Stimulated activated CD4-positive, alpha-beta T cell treated with anti-CD3 and anti-CD28 coated beads, Interleukin-1b, Interleukin-23, amount 100 ng/mL, for 48 hours (primary cell): ENCODE measurements at places on chromosomes 1 and 21.

- no peak for DNase-seq
Observed at GRCh38 chr1:175525222-175525621, 218.2 kb downstream of the TNR start.

GRCh38 chr1:9311029-9311428 is 18.3 kb downstream of the SPSB1 start:
- DNase-seq: no peak

GRCh38 chr1:158203693-158204457 is 23.2 kb downstream of the CD1D start:
- DNase-seq: no peak

DNA sequence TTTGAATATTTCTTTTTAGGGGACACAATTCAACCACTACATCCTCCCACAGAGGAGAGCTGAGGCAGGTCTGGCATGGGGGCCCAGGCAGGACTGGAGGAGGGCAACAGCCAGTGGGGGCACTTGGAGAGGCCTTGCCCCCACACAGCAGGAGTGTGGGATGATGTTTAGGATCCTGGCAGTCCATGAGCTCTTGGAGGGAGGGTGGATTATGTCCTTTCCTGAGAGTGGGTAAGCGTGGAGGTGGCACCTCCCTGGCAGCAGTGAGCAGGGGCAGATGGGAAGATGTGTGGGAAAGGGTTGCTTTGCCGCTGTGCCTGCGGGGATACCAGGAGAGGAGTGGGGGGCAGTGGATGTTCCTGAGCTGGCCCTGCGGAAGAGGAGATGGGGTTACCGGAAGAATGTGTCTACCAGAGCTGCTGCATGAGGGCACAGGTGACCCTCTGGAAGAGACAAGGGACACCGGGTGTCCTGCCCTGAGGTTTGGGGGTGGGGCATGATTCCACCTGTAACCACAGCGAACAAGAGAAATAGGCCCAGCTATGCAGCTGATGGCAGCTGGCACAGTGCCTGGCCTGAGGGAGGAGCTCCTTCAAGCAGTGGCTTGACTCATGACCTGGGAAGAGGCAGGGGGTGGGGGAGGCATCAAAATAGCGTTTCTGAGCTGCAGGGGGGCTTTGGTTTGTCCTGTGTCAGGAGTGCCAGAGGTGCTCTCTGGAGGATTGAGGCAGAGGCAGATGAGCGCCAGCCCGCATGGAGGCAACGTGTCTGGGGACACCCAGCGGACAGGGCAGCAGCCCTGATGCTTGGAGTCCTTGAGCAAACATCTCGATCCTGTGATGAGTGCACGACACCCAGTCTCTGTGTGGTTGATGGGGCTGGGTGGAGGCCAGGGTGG is 123.9 kb upstream of the TMPRSS2 start:
- DNase-seq: no peak

- no peak for DNase-seq
Observed at GRCh38 chr1:54273092-54273794, 73.3 kb downstream of the MRPL37 start.

GRCh38 chr21:46048926-46049889 is 48.7 kb upstream of the COL6A2 start:
- DNase-seq: no peak

DNA sequence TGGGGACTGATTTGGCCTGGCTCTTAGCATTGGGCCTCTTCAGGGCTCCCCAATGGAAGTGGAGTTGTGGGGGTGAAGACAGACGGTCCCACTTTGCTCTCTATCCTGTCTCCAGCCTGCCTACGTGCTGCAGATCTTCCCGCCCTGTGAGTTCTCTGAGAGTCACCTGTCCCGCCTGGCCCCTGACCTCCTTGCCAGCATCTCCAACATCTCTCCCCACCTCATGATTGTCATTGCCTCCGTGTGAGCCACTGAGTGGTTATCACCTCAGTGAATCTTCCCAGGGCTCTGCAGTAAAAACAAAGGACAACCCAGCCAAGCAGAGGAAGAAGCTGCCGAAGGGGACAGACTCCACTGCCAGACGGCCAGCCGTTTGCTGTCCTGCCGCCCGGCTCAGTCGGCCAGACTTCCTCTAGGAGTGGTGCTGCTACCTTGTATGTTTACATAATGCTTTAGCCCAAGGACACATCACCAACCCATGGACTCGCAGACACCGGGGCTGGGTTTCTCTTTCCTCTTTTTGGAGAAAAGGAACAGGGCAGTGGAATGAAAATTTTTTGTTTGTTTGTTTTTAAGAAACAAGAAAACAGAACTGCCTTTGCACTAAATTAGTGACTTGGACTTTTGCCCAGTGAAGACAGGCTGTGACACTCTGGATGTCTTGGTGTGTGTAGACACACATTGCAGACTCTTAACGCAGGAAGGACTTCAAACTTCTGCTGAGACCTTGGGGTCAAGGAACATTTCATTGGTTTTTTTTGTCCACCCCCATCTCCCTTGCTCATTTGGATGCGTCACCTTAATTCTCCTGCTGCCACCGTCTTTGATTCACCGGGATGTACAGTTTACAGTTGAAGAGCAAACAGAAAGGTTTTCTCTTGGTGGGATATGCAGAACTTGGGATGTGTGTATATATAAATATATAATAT is 36.5 kb downstream of the ZBTB17 start:
- no peak for DNase-seq

- DNase-seq: no peak
Observed at GRCh38 chr1:3872546-3872945, 15.3 kb downstream of the DFFB start.

DNA sequence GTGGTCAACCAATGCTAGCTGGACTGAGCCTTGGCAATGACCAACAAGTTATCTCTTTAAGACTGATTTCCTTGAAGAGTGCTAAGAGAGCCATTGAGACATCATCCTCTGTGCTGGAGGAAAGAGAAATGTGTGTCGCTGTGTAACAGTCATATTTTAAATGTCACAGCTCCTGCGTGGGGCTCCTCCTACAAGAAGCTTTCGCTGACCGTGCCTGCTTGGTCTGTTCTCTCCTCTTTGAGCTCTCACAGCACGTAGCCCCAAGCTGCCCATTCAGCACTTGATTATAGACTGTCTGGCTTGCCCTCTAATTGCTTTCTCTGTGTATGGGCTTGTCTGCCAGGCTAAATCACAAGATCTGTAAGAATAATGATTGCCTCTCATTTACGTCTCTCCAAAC is 221.3 kb downstream of the FOXD2 start:
- no peak for DNase-seq

DNA sequence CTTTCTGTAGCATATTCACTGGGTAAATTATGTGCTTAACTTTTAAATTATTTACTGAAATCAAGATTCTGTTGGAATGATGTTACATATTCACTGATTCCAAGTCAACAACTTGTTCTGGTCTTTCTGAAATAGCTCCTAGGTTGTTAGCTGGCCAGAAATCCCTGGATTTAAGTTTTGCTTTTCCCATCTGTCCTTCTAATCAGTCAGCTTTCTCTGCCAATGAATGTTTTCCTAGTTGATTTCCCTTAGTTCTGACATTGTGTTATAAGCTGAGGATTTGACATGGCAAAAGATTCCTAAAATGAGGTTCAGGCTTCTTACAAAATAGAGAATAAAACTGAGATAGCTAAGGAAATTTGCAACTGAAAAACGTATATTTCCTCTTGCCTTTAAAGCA is 1479.6 kb downstream of the MRPL39 start:
- no peak for DNase-seq

DNA sequence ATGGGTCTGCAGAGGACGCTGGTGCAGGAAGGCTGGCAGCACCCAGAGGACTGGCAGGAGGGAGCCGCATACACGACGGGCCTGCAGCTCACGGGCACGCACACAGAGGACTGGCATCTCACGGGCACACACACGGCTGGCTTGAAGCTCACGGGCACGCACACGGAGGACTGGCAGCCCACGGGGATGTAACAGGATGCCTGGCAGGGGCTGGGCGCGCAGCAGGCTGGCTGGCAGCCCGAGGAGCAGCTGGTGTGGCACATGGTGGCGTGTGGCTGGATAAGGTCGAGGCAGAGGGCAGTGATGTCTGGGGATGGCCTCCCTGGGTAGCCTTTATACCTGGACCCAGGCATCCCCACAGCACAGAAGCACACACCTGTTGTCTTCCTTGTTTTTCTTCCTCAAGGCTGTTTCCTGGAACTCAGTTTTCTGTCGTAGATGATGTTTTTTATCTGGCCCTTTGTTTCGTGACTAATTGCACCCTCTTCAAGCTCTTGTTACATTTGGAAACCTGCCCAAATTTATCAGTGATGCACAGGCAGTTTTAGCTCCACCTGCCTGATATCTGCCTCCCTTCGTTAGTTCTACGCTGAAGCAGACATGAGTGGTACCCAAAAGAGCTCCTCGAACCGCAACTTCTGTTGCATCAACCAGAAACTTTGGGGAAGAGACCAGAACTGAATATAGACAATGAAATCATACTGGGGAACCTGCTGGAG is at the start of gene KRTAP12-1:
Gene KRTAP12-1, minus strand, starts transcription at position 303 of the 719 bp plus-strand sequence. Its CDS starts 40 bp downstream, at position 263.
- DNase-seq: no peak

DNA sequence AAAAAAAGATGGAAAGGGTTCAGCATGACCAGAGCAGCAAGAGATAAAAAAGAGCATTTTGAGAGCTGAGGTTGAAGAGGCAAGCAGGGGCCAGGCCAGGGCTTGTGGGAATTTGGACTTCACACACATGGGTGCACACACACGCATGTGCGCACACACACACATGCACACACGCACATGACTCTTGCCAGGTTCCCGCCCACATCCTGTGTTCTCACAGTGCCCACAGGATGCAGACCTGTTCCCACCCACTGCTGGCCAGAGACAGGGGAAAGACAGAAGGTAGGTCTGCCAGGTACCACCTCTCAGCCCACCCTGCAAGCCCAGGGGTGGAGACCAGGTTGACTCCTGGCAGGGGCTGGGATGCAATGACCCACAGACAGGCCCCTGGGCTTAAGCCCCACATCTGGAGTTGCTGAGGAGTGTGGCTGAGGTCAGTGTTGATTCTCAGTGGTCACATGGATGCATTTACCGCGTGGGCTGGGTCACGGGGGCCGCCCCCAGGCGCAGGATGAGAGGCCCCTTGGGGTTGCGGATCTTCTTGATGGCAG is 4.4 kb downstream of the COL16A1 start:
- peak; percentile 10 for DNase-seq

GRCh38 chr1:12170263-12170671 is 3.5 kb downstream of the TNFRSF1B start:
- no peak for DNase-seq

DNA sequence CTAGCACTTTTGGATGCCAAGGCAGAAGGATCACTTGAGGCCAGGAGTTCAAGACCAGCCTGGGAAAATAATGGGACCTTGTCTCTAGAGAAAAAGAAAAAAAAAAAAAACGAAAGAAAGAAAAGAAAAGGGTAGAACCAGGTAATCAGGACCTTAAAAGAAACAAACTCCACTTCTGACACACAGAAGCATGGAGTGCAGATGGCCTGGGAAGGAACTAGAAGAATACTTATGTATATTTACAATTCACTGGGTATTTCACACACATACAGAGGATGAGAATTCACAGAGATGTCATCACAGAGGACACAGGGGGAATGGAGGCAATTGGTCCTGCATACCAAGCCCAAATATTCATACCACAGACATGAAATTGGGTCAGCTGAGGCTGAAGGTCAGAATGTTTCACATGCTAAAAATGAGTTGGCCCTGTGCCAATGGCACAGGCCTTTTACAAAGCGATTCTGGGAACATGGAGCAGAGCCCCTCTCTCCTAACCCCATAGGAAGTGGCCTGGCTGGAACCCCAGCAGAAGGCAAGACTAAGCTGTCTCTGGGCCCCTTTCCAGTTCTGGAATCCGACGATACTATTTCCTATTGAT is 4.4 kb downstream of the B4GALT3 start:
- no peak for DNase-seq

DNA sequence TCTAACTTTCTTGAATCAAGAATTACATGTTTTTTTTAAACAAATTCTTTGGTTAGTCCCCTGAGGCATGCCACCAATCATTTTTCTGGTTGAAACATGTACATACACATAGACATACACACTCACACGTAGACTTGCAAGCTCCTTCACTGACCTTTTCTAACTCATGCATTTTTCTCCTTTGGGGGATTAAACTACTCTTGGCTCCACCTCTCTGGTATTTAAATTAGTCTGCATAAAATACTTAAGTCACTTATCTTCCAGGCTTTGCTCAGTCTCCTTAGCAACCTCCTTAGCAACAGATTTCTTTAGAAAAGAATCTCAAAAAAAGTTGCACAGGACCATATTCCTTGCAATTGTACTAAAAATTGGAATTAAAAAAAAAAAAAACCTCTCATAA is 440.9 kb upstream of the LRRC7 start:
- DNase-seq: no peak

- DNase-seq: no peak
Observed at GRCh38 chr1:206098242-206098919, 18.8 kb downstream of the AVPR1B start.

DNA sequence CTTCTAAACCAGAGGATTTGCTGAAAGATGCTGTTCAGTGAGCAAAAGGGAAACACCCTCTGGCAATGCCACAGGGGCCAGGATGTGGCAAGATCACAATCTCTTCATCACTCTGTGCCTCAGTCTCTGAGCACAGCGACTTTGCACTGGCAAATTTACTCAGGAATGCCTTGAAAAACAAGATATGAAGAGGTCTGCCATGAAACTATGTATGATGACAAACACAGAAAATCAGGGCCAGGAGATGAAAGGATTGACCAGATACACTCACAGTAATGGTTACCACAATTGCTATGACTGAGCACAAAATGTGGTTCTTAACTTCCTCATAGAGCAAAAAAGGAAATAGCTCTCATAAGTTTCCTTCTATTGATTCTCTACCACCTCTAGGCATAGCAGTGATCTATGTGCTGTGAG is 5.8 kb downstream of the TTC13 start:
- peak; percentile 68 for DNase-seq

GRCh38 chr1:193489191-193489590 is 302.8 kb upstream of the B3GALT2 start:
- no peak for DNase-seq

DNA sequence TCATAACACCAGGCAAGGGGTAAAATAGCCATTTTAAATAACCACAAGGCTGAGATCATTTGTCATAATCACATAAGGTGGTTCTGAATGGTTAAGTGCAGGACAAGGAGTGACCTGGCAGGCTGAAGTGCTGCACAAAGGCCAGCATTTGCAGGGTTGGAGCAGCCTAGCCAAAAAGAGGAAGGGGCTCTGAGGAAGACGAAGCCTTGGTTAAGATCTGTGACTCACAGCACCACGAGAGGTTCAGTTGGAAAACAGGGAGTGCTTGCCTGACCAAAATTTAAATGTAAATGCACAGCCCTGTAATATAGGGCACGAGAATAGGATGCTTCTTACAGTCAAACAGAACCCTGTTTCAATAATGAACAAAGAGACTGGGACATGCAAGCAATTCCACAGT is 12.1 kb downstream of the ATP5PF start:
- DNase-seq: no peak

- no peak for DNase-seq
Observed at GRCh38 chr1:70818401-70818800, 229.2 kb downstream of the PTGER3 start.

GRCh38 chr1:234845097-234845660 is 235.2 kb upstream of the IRF2BP2 start:
- peak; percentile 58 for DNase-seq

- no peak for DNase-seq
Observed at GRCh38 chr1:59101518-59101917, 195.4 kb upstream of the FGGY start.
